ENCODE measurements at places on chromosomes 1 and 21.

GRCh38 chr1:19619697-19620384 lies 24.3 kb upstream of the NBL1 start:
- DNase-seq: no peak

DNA sequence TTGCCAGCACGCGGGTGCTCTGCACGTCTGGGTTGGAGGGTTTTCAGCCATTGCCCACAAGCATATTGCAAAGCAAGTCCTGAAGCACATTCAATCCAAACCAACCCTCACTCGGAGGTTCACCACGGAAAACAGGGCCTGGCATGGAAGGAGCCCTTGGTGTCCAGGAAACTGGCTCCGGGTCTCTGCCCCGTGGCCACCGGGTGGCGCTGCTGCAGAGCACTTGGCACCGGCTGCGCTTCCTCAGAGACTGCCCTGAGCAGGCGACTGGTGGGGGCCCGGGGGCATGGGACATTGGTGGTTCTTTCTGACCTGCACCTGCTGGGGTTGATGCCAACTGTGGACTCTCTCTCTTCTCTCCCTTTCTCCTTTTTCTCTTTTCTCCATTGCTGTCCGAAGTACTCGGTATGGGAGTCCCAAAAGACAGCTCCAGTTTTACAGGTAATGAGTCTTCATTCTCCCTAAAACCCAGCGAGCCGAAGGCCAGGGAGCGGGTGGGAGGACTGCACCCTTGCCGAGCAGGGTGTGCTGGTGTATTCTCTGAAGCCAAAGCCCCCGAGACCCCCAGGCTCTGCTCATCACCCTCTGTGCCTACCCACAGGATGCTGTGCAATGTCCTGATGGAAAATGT lies 4.1 kb upstream of the KCNAB2 start:
- DNase-seq: peak; percentile 29

GRCh38 chr1:92037400-92037799 lies 7.6 kb downstream of the EPHX4 start:
- no peak for DNase-seq

- no peak for DNase-seq
Observed at GRCh38 chr1:58769809-58770320, 14.0 kb downstream of the JUN start.

GRCh38 chr1:1926886-1927660 lies 8.0 kb upstream of the TMEM52 start:
- no peak for DNase-seq

DNA sequence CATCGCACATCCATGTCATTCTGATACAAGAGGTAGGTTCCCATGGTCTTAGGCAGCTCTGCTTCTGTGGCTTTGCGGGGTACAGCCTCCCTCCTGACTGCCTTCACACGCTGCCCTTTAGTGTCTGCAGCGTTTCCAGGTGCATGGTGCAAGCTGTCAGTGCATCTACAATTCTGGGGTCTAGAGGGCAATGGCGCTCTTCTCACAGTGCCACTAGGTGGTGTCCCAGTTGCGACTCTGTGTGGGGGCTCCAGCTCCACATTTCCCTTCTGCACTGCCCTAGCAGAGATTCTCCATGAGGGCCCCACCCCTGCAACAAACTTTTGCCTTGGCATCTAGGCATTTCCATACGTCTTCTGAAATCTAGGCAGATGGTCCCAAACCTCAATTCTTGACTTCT lies 138.2 kb upstream of the BRINP3 start:
- no peak for DNase-seq

DNA sequence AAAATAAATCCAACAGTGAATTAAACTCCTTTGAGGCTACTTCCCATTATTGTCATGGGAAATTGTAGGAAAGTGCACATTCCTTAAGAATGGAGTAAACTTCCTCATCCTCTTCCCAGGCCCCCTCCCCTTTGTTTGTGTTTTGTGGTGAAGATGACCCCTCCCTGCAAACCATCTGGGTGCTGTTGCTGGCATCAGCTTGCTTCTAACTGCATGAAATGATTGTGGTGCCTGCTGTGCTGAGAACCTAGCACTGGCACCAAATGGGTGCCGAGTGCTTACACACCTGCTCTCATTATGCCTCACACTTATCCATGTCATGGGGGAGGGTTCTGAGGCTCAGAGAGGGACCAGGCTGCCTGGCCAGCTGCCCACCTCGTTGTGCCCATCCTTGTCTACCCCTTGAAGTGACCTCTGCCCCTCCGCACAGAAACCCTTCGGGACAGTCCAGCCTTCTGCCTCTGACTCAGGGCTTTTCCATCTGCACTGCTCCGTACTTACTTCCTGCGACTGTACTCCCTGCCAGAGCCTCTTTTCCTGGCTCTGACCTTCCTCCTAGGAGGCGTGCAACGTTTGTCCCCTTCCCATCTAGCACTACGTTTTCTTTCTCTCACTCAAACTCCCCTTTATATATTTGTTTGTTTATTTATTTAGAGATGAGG lies 30.6 kb downstream of the CAPN2 start:
- peak; percentile 71 for DNase-seq

GRCh38 chr1:153415850-153416570 lies at the start of gene S100A7A:
TSS of gene S100A7A (plus strand) at chr1:153416520. CDS start at chr1:153418083, 1,563 bp downstream.
- no peak for DNase-seq

GRCh38 chr1:98276514-98276913 lies 355.7 kb upstream of the DPYD start:
- DNase-seq: no peak

- no peak for DNase-seq
Observed at GRCh38 chr1:62953633-62954032, 169.7 kb downstream of the ATG4C start.

- DNase-seq: peak; percentile 55
Observed at GRCh38 chr1:226938903-226939437, 1.1 kb upstream of the COQ8A start.

DNA sequence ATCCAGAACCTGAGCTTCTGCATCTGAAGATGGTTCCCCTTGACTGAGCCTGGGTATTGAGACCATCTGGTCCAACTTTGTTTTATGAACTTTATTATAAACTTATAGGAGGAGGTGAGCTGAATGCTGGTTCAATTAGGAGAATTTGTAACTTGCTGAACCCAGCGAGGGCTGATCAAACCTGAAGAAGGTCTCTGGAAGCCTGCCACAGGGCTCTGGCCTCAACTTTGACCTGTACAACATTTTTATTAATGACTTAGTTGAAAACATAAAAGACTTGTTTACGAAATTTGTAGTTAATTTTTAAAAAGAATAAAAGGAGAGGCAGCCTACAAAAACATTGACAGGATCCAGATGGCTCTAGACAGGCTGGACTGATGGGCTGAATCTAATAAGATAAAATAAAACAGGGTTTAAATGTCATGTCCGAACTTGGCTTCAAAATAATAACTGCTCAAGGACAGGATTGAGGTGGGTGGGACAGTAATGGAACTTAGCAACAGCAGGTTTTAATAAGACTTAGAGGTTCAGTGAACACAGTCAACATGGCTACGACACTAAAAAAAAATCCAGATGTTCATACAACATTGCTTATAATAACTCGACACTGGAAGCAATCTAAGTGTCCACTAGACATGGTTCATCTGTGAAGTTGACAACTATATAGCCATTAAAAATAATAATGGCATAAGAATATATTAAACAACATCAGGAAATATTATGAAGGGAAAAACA lies 53.4 kb upstream of the GJB5 start:
- DNase-seq: no peak

GRCh38 chr1:2163205-2163604 lies 31.4 kb downstream of the FAAP20 start:
- no peak for DNase-seq

DNA sequence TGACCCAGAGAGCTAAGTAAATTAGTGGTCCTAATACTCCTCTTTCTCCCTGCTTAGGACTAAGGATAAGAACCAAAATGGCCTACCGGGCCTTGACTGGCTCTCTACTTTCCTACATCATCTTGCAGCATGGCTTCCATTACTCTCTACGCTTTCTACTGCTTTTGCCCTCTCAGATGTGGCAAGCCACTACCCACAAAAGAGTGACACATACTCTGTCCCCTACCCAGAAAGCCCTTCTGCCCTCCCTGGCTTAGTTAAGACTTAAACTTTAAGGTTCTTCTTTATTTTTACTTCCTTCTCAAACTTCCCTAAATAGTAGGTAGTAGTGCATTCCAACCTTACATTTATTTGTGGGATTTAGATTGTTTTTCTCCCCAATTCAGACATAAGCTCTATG lies 228.1 kb downstream of the TPR start:
- DNase-seq: no peak

DNA sequence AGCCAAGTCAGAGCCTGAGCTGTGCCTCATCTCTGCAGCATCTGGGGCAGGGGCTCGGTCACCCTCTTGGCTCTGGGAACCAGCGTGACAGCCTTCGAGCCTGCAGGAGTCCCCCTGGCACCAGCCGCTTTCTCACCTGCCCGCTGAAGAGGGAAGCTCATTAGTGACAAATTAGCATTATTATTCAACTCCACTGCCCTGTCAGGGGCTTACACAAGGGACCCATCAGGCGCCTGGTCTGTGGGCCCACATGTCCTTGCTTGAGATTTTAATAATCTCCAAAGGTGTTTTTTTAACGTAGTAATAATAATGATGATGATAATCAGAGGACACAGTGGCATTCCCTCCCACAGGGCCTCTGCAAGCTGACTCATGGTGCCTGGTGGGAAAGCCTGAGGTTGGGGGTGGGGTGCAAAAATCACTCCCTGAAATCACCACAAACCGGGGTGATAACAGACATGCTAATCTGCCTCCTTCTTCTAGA lies 98.1 kb upstream of the IGSF21 start:
- DNase-seq: no peak

DNA sequence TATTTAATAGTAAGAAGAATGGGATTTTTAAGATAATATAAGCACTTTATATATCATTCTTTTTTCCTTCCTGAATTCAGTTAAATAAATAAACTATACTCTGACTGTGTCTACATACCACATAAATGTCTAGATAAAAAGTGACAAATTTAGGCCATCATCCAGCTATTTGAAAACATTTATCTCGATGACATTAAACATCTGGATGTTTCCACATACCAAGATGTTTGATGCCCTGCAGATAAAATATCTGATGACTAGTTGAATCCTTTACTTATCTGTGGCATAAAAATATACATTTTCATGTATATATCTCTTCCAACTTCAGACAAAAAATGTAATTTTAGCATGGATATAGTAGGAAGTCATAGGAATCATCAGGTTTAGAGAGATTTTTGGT lies 348.3 kb downstream of the DPYD start:
- no peak for DNase-seq

DNA sequence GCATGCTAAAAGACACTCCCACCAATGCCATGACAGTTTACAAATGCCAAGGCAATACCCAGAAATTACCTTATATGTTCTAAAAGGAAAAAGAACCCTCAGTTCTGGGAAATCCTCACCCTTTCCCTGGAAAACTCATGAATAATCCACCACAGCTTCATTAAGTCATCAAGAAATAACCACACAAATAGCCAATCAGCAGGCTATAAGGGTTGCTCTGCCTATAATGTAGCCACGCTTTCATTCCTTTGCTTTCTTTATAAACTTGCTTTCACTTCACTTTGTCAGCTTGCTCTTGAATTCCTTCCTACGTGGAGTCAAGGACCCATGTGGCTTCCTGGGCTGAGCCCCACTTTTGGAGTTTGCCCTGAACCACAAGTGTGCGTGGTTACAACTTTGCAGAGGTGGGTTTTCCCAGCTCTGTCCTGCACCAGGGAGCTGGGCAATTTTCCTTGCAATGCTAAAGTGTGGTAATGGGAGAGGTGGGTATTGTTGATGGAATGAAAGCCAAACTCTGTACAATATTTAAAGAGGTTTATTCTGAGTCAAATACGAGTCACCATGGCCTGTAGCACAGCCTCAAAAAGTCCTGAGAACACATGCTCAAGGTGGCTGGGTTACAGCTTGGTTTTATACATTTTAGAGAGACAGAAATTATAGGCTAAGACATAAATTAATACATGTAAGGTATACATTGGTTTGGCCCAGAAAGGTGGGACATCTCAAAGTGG lies 42.2 kb upstream of the COG2 start:
- DNase-seq: no peak

DNA sequence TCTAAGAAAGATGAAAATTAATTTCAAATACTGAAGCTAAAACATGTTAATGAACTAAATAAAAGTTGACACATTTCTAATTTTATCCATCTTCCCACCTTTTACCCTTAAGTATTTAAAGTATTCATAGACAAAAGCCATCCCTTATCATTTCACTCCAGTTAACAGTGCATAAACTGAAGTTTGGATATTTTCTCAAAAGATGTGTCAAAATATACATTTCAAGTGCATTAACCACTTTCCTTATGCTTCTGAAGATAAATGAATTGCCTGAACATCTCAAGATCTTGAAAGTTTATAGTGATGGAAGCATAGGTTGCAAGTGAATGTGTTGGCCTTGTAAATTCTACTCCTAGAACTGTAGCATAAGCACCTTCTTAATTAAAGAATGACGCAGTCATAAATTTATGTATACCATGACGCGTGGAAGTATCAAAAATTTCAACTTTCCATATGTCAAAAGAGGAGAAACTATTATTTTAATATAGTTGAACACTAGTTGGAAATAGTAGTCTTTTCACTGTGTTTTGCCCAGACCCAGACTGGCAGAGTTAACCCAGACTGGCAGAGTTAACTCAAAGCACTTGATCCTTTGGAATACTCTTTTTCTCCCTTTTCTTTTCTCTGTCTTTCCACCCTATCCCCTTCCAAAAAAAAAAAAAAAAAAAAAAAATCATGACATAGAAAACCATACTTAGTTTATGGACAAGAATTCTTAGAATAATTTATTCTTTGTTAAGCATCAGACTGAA lies 282.6 kb upstream of the C1orf105 start:
- no peak for DNase-seq

DNA sequence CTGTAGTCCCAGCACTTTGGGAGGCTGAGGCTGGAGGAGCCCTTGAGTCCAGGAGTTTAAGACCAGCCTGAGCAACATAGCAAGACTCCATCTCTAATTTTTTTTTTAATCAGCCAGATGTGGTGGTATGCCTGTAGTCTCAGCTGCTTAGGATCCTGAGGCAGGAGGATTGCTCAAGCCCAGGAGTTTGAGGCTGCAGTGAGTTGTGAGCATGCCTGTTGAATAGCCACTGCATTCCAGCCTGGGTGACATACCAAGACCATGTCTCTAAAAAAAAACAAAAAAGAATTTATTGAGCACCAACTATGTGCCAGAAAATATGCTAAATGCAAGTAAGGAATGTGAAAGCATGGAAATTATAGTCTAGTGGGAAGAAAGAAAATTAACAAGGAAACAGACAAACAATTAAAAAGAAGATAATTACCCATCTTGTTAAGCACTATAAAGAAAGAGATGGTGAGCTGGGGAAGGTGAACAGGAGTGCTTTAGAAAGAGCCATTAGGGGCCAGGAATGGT lies 104.0 kb upstream of the ZNF678 start:
- DNase-seq: no peak

- no peak for DNase-seq
Observed at GRCh38 chr1:28196330-28196729, 19.8 kb upstream of the PTAFR start.

GRCh38 chr1:2948751-2949680 lies 72.3 kb upstream of the ACTRT2 start:
- no peak for DNase-seq

GRCh38 chr1:9395018-9395417 lies 102.3 kb downstream of the SPSB1 start:
- no peak for DNase-seq

DNA sequence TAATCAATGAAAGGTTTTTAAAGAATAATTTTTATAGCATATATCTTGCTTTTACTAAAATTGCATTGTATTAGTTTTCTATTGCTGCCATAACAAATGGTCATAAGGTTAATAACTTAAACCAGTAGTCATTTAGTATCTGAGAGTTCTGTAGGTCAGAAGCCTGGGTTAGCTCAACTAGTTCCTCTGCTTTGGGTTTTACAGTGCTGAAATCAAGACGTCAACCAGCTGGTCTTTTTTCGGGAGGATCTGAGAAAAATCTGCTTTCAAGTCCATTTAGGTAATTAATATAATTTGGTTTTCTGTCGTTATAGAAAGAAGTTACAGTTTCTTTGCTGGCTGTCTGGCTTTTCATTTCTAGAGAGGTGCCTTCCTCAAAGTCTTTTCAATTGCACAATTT lies 577.7 kb downstream of the MRPL39 start:
- DNase-seq: no peak

Data from endothelial cell of umbilical vein (primary cell).